ENCODE measurements at places on chromosomes 7 and 10. TPM values are rescaled to one million over a fixed set of nuclear protein-coding genes. Genes with fewer than 3 reads are reported as not detected.

Gene CDK14
- 0.23 TPM for total RNA-seq

Gene POLR2J3
- total RNA-seq = 14.5 TPM

Gene NCF1
- total RNA-seq = 0.29 TPM

Gene PPP1R17
- not detected for total RNA-seq

Gene NYAP1
- total RNA-seq = 2.8 TPM

Gene IKZF5
- 6.3 TPM for total RNA-seq

Gene HSPA14
- 45.1 TPM for total RNA-seq

Gene AMPH
- not detected for total RNA-seq

Gene GPR146
- 1.6 TPM for total RNA-seq

Gene OGDHL
- total RNA-seq = 0.13 TPM

Gene WEE2
- not detected for total RNA-seq
